ENCODE measurements at places on chromosomes 12 and 14.

GRCh38 chr14:90368946-90369721 is 27.7 kb upstream of the CALM1 start:
- DNase-seq, result no peak

DNA sequence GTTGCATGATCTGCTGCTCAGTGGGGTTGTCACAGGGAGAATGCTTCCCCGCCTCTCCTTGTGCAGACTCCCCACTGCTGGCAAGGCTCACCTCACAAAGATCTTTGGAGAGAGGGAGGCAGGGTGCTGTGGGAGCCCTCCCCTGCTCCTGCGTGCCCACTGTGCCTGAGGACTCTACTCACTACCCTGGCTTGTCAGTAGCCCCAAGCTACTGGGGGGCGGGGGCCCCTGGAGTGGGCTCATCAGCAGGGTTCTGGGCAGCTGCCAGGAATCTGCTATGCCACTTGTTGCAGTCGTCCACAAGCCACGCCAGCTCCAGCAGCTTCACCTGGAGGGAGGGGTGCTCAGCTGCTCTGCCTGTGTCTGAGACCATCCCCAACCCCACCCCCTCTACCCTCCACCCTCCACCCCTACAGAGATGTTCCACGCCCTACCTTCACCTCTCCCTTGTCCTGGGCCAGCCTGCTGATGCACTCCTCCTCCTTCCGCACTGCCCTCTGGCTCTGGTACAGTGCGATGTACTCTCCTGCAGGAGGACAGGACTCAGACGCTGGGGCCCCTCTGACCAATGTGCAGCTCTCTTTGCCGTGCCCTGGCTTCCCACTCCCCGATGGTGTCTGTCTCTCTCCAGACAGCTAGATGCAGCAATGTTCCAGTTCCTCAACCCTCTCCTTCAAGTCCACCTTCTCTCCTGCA is 14.2 kb upstream of the BLTP3B start:
- no peak for DNase-seq

GRCh38 chr12:9650151-9650576 is 19.3 kb upstream of the CLEC2D start:
- DNase-seq, result no peak

GRCh38 chr14:53004976-53005375 is 54.1 kb upstream of the FERMT2 start:
- DNase-seq, result no peak

GRCh38 chr12:68622250-68622649 is 11.6 kb downstream of the RAP1B start:
- DNase-seq, result no peak

GRCh38 chr12:8482571-8483061 is 26.9 kb downstream of the CLEC6A start:
- DNase-seq, result no peak

DNA sequence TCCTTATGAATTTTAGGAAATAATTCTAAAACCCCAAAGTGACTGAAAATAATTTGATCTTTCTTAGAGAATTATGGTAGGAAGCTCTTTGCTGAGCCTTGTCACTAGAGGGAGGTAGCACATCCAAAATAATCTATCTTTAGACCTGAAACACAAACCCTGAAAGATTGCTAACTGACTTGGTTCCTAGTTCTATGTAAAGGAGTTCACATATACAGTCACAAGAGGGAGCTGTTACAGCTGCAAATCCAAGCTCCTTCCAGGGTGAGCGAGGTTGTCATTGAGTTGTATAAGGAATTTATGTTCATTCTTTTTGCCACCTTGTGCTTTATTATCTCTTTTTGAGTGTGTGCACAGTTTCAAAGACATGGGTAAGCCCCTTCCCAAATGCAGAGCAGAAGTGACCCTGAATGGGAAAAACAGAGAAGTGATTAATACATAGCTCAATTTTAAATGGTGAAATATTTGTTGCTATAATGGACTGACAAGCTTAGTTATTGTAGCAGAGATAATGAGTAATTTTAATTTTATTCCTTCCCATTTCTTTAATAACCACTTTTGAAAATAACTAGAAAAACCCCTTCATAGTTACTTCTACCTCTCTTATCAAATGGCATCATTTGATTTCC is 387.9 kb downstream of the DAD1 start:
- no peak for DNase-seq

DNA sequence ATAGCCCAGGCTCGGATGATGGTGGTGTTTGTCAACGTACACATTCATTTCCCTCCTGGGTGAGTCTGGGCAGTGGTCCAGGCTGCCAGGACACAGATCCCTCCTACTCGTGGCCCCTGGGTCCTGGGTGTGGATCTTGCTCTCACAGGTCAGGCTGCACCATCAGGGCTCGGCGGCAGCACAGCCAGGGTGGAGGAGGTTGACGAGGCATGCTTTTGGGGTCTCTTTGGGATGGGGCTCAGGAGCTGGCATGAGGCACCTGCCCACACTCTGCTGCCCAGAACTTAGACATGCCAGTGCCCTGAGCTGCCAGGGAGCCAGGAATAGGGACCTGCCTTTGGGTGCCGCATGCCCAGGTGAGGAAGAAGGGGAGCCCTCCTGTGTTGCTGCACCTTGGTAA is 9.7 kb downstream of the TMEM121 start:
- DNase-seq, result no peak

GRCh38 chr14:100546051-100546443 is 41.2 kb downstream of the BEGAIN start:
- no peak for DNase-seq

DNA sequence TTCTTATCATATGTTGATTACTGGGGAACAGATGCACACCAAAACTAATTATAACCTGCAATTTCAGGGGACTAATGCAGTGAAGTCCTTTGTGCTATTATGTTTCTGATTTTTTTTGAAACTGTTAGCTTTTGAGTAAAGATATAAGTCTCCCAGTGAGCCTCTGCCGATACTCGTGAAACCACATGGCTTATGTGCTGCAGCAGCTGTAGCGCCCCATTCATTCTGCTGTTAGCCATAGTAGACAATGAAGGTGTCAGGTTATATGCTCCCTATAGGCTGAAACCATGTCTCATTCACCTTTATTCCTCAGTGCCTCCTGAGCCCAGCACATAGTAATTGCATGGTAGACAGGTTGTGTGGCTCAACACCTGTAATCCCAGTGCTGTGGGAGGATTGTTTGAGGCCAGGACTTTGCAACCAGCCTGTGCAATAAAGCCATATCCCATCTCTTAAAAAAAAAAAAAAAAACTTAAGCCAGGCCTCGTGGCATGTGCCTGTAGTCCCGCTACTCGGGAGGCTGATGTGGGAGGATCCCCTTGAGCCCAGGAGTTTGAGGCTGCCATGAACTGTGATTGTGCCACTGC is 25.0 kb downstream of the GOLGA5 start:
- DNase-seq, result no peak

DNA sequence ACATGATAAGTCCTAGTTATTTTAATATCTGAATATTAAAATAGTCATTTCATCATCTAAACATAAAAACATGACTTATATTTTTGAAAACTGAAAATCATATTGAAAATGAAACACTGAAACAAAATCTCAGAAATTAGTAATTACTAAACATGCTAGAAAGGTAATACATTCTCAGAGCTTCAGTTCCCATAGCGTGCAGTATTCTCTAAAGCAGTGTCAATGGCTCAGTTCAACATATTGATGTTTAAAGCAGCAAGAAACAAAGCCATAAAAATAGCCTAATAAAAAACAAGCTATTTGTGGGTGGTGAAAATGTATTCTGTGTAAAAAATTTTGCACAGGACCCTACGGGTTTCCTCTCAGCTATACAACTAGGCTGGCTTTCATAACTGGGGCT is 1337.4 kb downstream of the FSCB start:
- DNase-seq, result no peak

- DNase-seq, result no peak
These were observed 80.2 kb downstream of the RMST start for GRCh38 chr12:97542666-97543280.

DNA sequence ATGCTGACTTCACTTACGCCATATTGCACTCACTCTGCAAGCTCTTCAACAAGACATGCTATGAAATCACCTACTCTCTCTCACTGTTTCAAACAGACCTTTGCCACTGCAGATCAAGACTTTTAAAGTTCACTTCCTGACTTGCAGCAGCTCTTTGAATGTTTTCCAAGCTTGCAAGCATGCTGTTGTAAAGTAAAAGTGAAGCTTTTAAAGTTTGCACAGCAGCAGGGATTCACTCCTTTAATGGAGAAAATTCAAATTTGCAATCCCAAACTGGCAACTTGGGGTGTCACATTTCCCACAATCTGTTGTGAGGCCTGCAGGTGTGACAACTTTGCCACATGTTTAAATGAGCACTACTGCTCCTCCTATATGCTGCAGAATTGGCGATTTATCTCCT is 270.9 kb downstream of the ALX1 start:
- no peak for DNase-seq

DNA sequence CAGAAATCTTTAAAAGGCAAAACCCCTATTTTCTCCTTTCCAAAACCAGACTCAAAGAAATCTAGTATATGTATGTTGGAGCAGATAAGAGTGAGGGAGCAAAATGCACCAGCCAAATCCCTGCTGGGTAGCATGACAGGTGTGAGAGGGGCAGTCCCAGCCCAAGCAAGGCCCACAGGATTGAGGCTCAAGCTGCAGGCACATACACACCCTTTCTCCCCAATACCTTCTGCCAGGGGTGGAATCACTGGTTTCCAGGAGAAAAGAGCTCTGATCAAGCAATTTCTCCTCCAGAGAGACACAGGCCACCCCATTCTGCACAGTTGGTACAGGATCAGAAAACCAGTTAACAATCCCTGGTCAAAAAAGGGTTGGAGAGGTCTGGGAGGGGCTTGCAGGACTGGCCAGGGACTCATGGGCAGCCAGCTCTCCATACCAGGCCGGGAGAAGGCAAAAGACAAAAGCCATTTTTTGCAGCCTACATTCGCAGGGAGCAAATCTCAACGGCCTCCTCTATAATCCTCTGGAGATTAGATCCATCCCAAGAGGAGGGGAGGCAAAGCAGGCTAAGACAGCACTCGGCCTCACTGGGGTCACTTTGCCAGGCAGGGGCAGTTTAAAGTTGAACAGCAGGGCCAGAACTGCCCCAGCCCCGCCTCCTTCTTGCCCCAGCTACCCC is 2.1 kb downstream of the KMT2D start:
- DNase-seq, result no peak

DNA sequence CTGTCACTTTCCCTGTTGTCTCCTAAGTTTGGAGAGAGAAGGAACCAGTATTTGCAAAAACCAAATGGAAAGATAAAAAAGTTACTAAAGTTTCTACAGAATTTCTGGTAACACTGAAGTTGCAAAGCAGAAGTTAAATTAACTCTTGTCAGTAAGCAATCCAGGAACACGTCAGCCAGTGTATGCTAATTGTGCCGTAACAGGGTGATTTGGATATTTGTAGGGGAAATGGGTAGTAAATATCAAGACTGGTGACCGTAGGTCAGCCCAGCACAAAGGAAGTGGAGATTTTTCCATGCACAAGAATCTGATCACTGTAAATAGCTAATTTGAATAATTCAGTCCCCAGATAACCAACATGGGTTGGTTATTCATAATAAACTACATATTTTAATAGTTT is 2.3 kb downstream of the CDKN1B start:
- no peak for DNase-seq

DNA sequence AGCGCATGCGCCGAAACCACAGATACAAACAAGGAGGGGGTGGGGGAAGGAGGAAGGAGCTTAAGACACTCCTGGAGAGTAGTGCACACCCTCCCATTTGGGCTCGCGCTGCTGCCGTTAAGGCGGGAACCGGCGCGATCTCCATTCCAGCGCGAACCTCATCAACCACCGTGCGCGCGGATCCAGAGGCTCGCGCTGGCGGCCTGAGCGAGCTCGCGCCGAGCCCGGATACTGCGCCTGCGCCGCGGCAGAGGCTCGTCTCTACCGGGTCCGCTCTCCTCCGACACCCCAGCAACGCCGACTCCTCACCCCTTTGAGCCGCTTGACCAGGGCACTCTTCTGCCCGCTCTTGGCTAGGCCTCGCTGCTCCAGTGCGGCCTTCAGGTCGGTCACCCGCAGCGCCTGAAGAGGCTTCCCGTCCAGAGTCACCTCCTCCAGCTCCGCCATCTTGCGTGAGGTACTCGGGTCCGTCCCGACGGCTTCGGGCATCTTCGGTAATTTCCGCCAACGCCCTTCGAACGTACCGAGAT is at the start of gene ACIN1:
ACIN1 (minus strand) TSS at position 471 of the 530 bp plus-strand sequence; CDS start at position 447, 24 bp downstream.
- no peak for DNase-seq

All from stimulated activated CD8-positive, alpha-beta memory T cell treated with anti-CD3 and anti-CD28 coated beads, Interleukin-2, amount 100 ng/mL, for 1 hour (primary cell).